ENCODE measurements at places on chromosomes 7 and 10.

DNA sequence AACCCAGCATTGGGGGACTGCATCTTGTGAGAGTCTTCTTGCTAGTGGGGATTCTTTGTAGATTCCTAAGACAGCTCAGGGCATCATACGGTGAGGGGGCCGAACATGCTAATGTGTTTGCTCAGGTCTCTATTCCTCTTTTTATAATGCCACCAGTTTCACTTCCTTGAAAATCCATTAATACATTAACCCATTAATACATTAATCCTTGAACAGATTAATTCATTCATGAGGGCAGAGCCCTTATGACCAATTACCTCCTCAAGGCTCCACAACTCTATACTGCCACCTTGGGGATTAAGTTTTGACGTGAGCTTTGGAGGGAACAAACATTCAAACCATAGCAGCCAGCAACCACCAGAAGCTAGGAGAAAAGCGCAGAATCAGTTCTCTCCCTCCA is 67.2 kb upstream of the POT1 start:
- no peak overlapping the region for H3K27ac ChIP-seq
- H3K4me1 ChIP-seq: no peaks in the 10 kb centered on the region
- H3K27me3 ChIP-seq: no peaks in the 10 kb centered on the region
- no peak for DNase-seq

GRCh38 chr7:123633553-123633952 is 22.1 kb upstream of the LMOD2 start:
- H3K27ac ChIP-seq: no peak overlapping the region
- no peak overlapping the region for H3K4me3 ChIP-seq
- no peaks in the 10 kb centered on the region for H3K36me3 ChIP-seq
- no peaks in the 10 kb centered on the region for H3K4me1 ChIP-seq

- DNase-seq: no peak
- H3K4me3 ChIP-seq: no peak overlapping the region
- no peak overlapping the region for H3K27ac ChIP-seq
- no peaks in the 10 kb centered on the region for H3K4me1 ChIP-seq
- H3K27me3 ChIP-seq: no peaks in the 10 kb centered on the region
- H3K36me3 ChIP-seq: no peaks in the 10 kb centered on the region
These were observed 135.6 kb downstream of the LHPP start for GRCh38 chr10:124596962-124597845.

GRCh38 chr7:156456503-156457115 is 184.0 kb upstream of the RNF32 start:
- peaks cover 15% of the 10 kb centered on the region for H3K27me3 ChIP-seq
- H3K36me3 ChIP-seq: no peaks in the 10 kb centered on the region
- H3K27ac ChIP-seq: no peak overlapping the region
- DNase-seq: no peak
- H3K4me1 ChIP-seq: no peaks in the 10 kb centered on the region

GRCh38 chr7:66697449-66698438 is 42.8 kb upstream of the RABGEF1 start:
- no peak overlapping the region for H3K27ac ChIP-seq
- H3K4me3 ChIP-seq: no peak overlapping the region
- no peaks in the 10 kb centered on the region for H3K4me1 ChIP-seq
- no peak for DNase-seq
- no peaks in the 10 kb centered on the region for H3K36me3 ChIP-seq
- H3K27me3 ChIP-seq: no peaks in the 10 kb centered on the region

GRCh38 chr7:132218876-132219275 is 357.4 kb downstream of the PLXNA4 start:
- H3K36me3 ChIP-seq: no peaks in the 10 kb centered on the region
- H3K4me1 ChIP-seq: no peaks in the 10 kb centered on the region
- H3K27ac ChIP-seq: no peak overlapping the region
- peaks cover 1% of the 10 kb centered on the region for H3K27me3 ChIP-seq

DNA sequence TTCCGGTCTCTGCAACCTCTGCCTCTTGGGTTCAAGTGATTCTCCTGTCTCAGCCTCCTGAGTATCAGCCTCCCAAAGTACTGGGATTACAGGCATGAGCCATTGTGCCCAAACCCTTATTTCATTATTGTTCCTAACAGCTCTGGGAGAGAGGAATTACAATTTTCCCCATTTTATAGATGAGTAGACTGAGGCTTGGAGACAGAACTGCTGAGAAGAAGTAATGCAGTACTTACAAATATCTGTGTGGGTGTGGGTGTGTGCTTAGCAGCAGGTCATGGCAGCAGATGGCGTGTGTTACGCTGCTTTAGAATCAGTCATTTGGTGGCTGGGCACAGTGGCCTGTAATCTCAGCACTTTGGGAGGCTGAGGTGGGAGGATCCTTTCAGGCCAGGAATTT is 7.4 kb downstream of the PRKRIP1 start:
- peaks cover 4% of the 10 kb centered on the region for H3K4me1 ChIP-seq
- no peak overlapping the region for H3K27ac ChIP-seq
- H3K27me3 ChIP-seq: no peaks in the 10 kb centered on the region
- H3K4me3 ChIP-seq: no peak overlapping the region
- peaks cover 29% of the 10 kb centered on the region for H3K36me3 ChIP-seq

- no peaks in the 10 kb centered on the region for H3K4me1 ChIP-seq
- peaks cover 2% of the 10 kb centered on the region for H3K27me3 ChIP-seq
- H3K36me3 ChIP-seq: no peaks in the 10 kb centered on the region
- H3K4me3 ChIP-seq: no peak overlapping the region
These were observed 71.2 kb downstream of the ADCY1 start for GRCh38 chr7:45645141-45645969.

DNA sequence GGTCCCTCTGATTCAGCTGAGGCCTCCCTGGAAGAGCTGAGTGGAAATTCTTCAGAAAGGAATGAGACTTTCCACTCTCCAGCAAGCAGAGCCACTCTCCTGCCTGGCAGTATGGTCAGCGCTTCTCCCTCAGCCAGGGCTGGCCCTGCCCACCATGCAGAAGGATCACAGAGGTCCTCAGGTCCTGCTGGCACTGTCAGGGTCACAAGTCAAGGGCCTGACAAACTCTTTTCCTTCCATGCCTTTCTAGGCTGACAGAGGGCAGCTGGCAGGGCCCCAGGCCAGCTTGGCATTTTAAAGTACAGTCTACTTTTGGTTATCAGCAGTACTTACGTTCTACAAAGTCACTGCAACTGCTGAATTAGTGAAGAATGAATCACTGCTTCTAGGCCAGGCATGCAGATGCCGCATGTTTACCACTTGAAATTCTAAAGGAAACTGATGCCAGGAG is 119.3 kb upstream of the FRMD4A start:
- H3K27ac ChIP-seq: no peak overlapping the region
- no peak overlapping the region for H3K4me3 ChIP-seq
- no peak for DNase-seq
- H3K27me3 ChIP-seq: peaks cover 2% of the 10 kb centered on the region
- no peaks in the 10 kb centered on the region for H3K4me1 ChIP-seq

GRCh38 chr7:156896388-156897022 is 3.5 kb upstream of the LMBR1 start:
- H3K27me3 ChIP-seq: no peaks in the 10 kb centered on the region
- no peak overlapping the region for H3K27ac ChIP-seq
- DNase-seq: no peak
- H3K4me1 ChIP-seq: peaks cover 24% of the 10 kb centered on the region
- no peaks in the 10 kb centered on the region for H3K36me3 ChIP-seq

DNA sequence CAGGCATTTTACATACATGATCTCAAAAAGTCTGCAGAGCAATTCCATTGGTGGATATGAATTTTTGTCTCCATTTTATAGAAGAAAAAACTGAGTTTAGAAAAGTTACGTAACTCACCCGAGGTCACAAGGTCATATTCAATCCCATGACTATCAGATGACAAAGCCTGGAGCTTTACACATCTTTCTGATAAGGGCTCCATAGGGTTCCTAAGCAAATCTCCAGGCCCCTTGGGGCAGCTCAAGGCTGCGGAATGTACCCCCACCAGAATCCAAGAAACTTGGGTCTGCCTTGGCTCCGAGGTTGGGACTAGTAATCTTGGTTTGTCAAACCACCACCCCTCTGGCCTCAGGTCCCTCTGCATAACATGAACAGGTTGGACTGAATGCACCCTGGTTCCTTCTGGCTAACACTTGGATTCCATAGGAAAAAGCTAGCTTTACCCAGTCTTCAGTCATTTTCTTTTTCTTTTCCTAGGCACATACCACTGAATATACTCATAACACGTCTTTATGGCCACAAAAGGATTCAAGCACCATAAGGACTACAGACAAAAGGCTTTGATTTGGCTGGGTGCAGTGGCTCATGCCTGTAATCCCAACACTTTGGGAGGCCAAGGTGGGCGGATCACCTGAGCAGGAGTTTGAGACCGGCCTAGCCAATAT is 55.5 kb downstream of the PIP4K2A start:
- H3K4me1 ChIP-seq: peaks cover 94% of the 10 kb centered on the region
- peaks cover 5% of the 10 kb centered on the region for H3K36me3 ChIP-seq
- no peak for DNase-seq
- H3K27ac ChIP-seq: peak overlapping the region; percentile 89

GRCh38 chr7:41881331-41882130 is 178.6 kb upstream of the INHBA start:
- peak overlapping the region; percentile 98 for H3K27ac ChIP-seq
- peaks cover 53% of the 10 kb centered on the region for H3K4me1 ChIP-seq
- peaks cover 21% of the 10 kb centered on the region for H3K36me3 ChIP-seq
- H3K27me3 ChIP-seq: no peaks in the 10 kb centered on the region

GRCh38 chr10:114375047-114375446 is 29.3 kb downstream of the AFAP1L2 start:
- H3K27ac ChIP-seq: no peak overlapping the region
- H3K27me3 ChIP-seq: peaks cover 6% of the 10 kb centered on the region
- no peaks in the 10 kb centered on the region for H3K4me1 ChIP-seq

- no peak for DNase-seq
- no peak overlapping the region for H3K27ac ChIP-seq
- H3K36me3 ChIP-seq: no peaks in the 10 kb centered on the region
- no peak overlapping the region for H3K4me3 ChIP-seq
These were observed 81.6 kb upstream of the SP4 start for GRCh38 chr7:21346297-21346696.

- H3K4me3 ChIP-seq: no peak overlapping the region
- H3K4me1 ChIP-seq: no peaks in the 10 kb centered on the region
- no peak for DNase-seq
These were observed 36.2 kb downstream of the LAMB1 start for GRCh38 chr7:107966711-107967110.

GRCh38 chr7:140316165-140316661 is 82.1 kb downstream of the SLC37A3 start:
- H3K36me3 ChIP-seq: peaks cover 5% of the 10 kb centered on the region
- H3K4me3 ChIP-seq: no peak overlapping the region
- peak; percentile 54 for DNase-seq
- peaks cover 19% of the 10 kb centered on the region for H3K4me1 ChIP-seq
- H3K27ac ChIP-seq: no peak overlapping the region
- H3K27me3 ChIP-seq: no peaks in the 10 kb centered on the region

Measured in activated naive CD4-positive, alpha-beta T cell treated with anti-CD3 and anti-CD28 coated beads for 36 hours (primary cell).